ENCODE measurements at places on chromosomes 1 and 21.
A peak's percentile ranks its signal among the peaks of the same experiment; 100 is the strongest.

GRCh38 chr1:154547105-154547732 lies 11.2 kb downstream of the UBE2Q1 start:
- no peak for DNase-seq

GRCh38 chr21:29022166-29022565 lies 2.3 kb upstream of the USP16 start:
- DNase-seq = no peak

GRCh38 chr1:197951089-197951488 lies 33.9 kb downstream of the LHX9 start:
- no peak for DNase-seq

DNA sequence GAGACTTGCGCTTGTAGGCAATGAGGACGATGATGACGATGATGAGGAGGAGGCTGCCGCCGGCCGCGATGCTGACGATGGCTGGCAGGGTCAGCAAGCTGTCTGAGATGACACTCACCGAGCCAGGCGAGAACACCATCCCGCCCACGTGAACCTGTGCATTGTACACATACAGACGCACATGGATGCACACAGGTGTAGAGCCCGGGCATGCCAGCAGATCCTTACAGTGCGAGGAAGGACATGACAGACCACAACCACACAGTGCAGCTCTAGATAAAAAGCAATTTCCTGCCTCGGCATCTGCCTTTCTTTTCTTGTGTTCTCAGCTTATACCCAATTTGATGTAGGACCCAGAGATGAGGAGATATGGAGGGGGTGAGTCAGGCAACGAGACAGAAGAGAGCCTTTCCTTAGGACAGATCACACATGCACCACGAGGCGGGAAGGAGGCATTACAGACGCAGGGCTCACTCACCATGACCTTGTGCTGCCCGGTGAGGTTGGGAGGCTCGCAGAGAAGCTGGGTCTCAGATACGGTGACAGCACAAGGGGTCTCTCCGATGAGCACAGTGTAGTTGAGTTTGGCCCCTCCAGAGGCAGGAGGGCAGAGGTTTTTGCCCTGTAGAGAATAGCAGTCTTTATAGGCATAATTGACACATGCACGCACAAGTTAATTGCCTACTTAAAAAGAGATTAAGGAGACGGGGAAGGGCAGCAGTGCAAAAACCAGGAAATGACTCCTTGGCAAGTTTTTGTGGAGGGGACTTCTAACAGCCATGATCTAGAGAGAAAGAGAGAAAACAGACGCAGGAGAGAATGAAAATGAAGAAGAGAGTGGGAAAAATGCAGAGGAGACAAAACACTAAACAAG lies 133.9 kb upstream of the CD34 start:
- DNase-seq = no peak

DNA sequence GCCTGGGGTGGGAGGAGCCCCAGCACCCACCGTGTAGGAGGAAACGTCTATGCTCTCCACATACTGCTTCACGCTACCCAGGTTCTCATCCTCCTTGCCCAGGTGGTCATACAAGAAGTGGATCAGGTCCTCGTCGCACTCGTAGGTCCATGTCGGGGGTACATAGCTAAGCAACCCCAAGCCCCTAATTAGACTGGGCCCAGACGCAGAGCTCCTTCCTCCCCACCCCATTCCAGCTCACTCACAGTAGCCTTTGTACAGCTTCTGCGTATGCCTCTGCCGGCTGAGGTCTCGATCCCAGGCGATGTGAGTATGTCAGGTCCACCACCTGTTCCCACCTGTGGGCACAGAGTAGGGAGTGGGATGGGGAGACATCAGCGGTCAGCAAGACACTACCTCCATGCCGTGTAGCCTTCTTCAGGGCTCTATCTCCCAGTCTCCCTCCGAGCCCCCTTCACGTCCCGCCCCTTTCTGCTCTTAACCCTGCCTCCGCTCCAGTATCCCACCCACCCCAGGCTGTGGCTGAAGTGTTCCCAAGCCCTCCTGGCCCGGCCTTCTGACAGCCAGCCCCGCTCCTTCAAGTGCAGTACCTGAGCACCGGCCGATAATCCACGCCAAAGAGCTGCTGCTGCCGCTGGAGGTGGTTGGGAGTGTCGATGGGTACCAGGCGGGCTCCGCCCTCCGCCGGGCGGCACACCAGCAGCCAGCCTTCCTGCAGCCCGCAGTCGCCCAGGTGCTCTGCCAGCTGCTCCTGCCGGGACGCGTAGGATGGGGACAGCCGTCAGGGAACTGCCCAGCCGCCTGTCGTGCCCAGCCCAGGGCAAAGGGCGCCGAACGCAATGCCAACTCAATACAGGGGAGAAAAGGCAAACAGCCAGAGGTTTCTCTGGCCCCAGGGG lies 919 bp downstream of the HECTD3 start:
- DNase-seq = no peak

GRCh38 chr1:180188091-180188506 lies 33.4 kb downstream of the QSOX1 start:
- peak; percentile 71 for DNase-seq

GRCh38 chr1:99886841-99887240 lies 36.7 kb downstream of the AGL start:
- no peak for DNase-seq

DNA sequence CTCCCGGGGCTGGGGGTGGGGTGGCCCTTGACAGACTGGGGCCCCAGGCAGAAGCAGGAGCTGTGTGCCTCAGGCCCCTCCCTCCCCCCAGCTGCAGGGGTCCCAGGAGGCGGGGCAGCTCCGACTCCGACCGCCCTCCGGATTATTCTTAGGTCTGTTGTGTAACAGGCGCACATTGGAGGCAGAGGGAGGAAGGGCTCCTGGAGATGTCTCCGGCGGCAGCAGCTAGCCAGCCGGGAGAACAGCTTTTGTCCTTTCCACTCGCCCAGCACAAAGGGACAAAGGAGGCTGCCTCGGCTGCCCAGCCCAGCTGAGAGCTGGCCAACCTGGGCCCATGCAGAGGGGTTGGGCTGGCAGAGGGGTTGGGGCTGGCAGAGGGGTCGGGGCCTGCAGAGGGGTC lies 29.7 kb upstream of the PLCH2 start:
- no peak for DNase-seq

- no peak for DNase-seq
These were observed 22.7 kb downstream of the POFUT2 start for GRCh38 chr21:45264912-45265515.

- no peak for DNase-seq
These were observed 12.6 kb downstream of the PIGP start for GRCh38 chr21:37060296-37060695.

DNA sequence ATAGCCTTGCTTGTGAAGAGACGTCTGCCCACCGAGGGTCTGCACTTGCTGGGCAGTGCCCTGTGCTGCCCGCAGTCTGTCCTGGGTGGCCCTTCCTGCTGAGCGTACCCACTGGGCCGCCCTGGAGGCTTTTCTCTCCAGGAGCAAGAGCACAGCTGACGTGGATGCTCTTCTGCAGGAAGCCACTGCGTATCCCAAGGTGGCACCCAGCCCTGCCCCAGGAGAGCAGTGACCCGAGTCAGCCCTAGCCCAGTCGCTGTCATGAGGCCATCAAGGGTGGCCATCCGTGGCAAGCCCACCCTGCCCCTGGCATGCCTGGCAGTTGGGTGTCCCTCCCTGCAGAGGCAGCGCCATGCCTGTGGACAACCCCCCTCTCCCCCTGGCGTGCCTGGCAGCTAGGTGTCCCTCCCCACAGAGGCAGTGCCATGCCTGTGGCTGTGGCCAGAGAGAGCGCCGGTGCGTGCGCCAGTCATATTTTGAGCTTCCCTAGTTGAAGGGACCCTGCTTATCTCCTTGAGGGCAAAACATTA lies 51.3 kb upstream of the COL6A1 start:
- DNase-seq = no peak

DNA sequence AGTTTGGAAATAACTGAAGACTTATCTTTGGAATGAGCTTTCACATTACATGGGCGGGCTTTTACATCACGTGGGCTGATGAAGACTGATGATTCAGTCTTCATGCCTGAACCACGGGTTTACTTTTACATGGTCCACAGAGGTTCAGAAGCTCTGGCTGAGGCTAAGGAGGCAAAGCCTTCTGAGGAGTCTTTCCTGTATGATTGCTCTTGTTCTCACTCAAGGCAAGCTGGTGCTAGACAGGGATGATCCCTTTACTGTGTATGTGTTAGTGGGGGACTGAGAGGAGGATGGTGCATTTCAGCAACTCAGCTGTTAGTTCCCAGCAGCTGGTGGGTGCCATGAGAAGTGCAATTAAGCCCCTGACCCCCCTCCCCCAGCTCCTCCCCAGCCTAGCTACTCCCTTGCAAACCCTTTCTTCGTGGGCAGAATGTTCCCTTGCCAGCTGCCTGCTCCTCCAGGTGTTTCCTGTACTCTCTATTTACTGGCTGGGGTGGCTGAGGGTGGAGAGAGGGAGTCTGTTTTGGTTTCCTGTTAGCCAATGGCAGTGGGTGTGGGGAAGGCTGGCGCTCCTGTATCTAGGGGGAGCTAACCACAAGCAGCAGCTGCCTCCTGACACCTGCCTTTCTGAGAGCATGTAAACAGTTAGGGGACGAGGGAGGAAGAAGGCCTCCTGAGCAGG lies 15.4 kb downstream of the BTG2 start:
- peak; percentile 68 for DNase-seq

DNA sequence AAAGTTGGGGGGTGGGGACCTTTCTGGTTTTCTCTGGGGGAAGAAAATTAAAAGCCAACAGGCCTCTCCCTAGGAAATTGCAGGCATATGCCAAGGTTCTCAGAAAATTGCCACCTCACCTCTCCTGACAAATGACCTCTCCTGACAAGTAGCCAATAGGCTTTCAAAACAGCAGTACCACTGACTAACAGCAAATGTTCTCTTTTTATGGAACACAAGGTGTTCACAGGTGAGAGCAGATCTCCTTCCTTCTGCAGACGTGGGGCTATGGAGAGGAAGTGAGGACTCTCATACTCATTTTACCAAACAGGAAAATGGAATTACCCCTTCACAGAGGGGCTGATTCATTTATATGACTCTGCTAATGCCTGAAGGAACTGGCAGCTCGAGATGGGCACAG lies 32.7 kb upstream of the SUCO start:
- no peak for DNase-seq

Measured in GM13976 (cell line).